ENCODE measurements at places on chromosomes 5 and 9. TPM values are rescaled to one million over a fixed set of nuclear protein-coding genes. Genes with fewer than 3 reads are reported as not detected.
A peak's percentile ranks its signal among the peaks of the same experiment; 100 is the strongest.

MLLT3 gene
- total RNA-seq: 23.1 TPM

SV2C gene
- 1.2 TPM for total RNA-seq

STX17 gene
- 110 TPM for total RNA-seq

SPATA31C1 gene
- 1.2 TPM for total RNA-seq

F2RL2 gene
- total RNA-seq: 0.96 TPM

C9orf50 gene
- total RNA-seq: 1.2 TPM

HTR4 gene
- total RNA-seq: 1.7 TPM

FAM78A gene
- total RNA-seq: 8.9 TPM

GRCh38 chr5:57117596-57117995 lies 56.3 kb upstream of the GPBP1 start:
- DNase-seq: no peak

DNA sequence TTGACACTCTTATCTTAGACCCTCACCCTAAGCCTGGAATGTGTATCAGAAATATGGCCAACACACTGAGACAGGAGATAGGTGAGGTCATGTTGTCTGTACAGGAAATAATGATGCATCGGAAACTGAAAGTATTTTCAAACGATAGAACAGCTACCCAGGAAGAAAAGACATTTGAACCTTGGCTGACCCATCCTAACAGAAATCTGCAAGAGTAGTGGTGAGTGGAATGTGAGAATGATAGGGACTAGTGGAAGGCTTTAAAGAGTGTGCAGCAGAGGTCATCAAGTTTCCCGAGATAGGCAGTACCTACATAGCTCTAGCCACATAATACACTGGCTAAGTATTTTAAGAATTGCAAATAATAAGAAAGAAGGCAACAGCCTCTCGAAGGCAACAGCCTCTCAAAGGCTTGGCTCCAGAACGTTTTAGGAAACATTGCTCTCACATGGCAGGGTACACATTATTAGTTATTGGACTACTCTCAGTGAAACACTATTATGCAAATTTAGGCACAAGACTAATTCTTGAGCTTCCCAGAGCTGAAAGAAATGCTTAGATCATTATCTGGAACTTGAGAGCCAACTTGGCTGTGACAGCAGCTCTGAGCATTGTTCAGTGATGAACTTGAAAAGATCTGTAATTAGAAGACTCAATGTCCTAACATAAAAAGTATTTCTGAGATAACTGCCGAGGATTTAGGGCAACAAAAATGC lies 133.1 kb upstream of the FBXL7 start:
- peak; percentile 79 for DNase-seq

DNA sequence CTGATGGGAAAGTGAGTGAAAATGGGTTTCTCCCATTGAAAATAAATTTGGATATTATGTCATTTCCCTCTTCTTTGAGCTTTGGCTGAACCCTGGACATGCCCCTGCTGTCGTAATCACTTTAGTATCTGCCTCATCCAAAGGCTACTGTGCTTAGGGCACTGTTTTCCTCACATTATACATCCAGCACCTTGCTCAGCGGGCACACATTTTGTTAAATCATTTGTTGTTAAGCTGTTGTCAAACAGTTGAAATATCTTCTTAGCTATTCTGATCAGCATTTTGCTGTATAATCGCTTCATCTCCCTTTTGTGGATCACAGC lies 352.7 kb upstream of the CD180 start:
- no peak for DNase-seq

- no peak for DNase-seq
Observed at GRCh38 chr9:120480707-120481106, 99.3 kb downstream of the CDK5RAP2 start.

- DNase-seq: peak; percentile 66
Observed at GRCh38 chr9:18075253-18075952, 398.6 kb upstream of the ADAMTSL1 start.

- DNase-seq: no peak
Observed at GRCh38 chr9:98230304-98230703, 25.1 kb downstream of the TBC1D2 start.

- DNase-seq: no peak
Observed at GRCh38 chr9:130624154-130624553, 40.2 kb upstream of the PRDM12 start.

DNA sequence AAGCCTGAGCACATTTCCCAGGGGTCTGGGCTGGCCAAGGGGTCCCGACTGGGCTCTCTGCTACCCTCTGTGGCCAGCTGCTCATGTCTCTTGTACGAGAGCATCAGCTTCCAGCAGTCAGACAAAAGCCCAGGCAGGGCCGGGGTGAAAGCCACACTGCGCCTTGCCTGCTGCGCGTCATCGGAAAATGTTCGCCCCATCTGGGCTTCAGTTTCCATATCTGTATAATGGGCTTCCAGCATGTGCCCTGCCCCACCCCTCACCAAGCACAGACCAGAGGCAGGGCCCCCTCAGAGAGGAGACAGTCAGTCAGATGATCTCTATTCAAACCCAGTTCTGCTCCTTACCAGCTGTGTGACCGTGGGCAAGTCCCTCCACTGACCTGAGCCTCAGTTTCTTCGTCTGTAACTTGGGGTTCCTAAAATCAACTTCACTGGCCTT lies 8.0 kb upstream of the GRHPR start:
- no peak for DNase-seq

- DNase-seq: no peak
Observed at GRCh38 chr5:63323926-63324325, 638.3 kb downstream of the HTR1A start.

- no peak for DNase-seq
Observed at GRCh38 chr5:137612576-137612975, 113.5 kb upstream of the SPOCK1 start.

DNA sequence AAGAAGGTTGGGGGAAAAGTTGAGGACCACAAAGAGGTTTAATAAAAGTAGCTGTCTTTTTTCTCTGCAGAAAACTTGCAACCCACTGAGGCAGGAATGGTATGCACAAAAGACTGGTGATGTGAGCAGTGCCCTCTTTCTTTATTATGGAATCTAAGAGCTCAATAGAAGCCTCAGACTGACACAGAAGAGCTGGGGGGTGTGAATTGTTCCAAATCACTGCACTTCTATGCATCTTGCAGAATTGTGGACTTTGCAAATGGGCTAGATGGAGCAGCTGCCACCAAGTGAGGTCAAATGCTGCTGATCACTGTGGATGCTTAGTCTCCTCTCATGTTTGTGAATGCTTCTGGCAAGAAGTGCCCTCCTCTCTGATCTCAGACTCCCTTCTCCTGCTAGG lies 227.1 kb downstream of the ZSWIM6 start:
- DNase-seq: no peak

GRCh38 chr5:82225525-82226172 lies 52.5 kb downstream of the RPS23 start:
- DNase-seq: peak; percentile 70

DNA sequence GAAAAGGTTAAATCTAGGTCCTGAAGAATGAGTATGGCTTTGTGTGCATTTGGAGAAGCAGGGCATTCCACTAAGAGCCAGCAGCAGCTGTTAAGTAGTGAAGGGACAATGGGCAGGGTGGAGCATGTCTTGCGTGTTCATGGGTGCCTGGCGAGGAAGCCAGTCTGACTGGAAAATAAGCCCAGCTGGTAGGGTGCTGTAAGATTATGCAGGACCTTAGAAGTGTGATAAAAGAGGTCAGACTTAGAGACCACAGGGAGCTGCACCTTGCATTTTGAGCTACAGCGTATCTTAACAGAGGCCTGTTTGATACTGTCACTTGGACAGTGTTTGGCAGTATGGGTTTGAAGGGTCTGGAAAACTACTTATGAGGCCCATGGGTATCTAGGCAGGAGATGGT lies 131.7 kb upstream of the ELL2 start:
- no peak for DNase-seq

- DNase-seq: peak; percentile 47
Observed at GRCh38 chr5:132364319-132364718, 5.2 kb upstream of the SLC22A5 start.

- no peak for DNase-seq
Observed at GRCh38 chr5:14721990-14722656, 57.6 kb downstream of the OTULIN start.

DNA sequence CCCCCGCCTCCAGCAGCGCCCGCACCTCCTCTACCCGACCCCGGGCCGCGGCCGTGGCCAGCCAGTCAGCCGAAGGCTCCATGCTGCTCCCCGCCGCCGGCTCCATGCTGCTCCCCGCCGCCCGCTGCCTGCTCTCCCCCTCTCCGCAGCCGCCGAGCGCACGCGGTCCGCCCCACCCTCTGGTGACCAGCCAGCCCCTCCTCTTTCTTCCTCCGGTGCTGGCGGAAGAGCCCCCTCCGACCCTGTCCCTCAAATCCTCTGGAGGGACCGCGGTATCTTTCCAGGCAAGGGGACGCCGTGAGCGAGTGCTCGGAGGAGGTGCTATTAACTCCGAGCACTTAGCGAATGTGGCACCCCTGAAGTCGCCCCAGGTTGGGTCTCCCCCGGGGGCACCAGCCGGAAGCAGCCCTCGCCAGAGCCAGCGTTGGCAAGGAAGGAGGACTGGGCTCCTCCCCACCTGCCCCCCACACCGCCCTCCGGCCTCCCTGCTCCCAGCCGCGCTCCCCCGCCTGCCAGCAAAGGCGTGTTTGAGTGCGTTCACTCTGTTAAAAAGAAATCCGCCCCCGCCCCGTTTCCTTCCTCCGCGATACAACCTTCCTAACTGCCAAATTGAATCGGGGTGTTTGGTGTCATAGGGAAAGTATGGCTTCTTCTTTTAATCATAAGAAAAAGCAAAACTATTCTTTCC lies 19.3 kb downstream of the CDKN2A start:
- no peak for DNase-seq

GRCh38 chr5:17400724-17401469 lies 97.1 kb upstream of the TAF11L2 start:
- DNase-seq: no peak

DNA sequence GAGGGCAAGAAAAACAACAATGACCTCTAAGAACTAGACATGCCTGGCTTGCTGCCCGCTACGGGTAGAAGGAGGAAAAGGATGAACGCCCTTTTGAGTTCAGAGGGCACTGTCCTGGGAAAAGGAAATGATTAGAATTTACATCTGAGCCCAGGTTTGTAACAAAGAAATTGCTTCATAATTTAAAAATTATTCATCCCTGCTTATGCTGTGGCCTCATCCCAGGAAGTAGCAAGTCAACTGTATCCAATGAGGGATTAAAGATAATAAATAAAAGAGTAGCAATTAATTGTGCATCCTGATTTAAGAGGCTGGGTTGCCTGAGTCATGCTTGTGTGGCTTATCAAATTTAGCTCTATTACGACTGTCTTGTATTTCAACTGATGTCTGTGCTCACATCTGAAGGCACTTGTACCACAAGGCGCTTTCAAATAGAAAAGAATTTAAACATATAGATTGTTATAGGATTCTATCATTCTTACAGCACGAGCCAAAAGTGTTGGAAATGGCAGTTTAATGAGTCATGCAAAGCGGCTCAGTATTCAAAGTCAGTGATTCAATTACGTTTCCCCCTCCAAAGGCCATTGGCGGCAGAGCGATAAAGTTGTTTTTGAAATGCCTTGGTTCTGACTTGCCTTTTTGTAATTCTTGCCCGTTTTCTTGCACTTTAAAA lies 40.0 kb upstream of the DMRT1 start:
- peak; percentile 15 for DNase-seq

DNA sequence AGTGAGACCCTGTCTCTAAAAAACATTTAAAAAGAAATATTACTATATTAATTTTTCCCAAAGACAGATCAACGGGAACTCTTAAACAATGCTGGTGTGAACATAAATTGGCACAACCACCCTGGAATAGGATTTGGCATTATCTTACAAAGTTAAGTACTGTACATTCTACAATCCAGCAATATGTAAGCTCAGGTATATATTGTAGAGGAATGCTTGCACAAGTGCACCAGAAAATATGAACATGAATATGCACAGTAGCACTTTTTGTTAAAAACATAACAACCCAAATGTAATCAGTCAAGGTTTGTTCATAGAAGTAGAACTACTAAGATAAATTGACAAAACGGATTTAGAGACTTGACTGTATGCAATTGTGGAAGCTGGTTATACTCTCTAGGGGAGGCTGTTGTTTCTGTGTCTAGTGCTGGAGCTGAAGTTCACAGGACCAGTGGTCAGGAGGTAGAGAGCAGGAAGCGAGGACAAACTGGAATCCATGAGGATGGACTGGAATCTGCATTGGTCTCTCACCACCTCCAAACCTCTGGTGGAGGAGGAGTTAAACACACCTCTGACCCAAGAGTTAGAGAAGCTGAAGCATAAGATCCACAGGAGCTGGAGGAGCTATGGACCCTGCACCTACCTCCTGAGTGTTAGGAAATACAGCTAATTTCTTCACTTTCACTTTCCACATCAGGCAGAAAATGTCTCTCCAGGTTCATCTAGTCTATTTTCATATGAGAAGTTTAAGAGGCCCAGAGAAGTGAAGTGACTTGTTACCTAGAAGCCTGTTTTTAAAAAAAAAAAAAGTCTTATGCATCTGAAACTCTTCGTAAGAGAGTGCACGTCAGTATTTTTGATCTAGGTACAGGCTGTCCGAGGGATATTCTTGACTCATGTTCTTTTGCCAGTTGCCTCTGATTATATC lies 20.3 kb upstream of the RIC1 start:
- no peak for DNase-seq

DNA sequence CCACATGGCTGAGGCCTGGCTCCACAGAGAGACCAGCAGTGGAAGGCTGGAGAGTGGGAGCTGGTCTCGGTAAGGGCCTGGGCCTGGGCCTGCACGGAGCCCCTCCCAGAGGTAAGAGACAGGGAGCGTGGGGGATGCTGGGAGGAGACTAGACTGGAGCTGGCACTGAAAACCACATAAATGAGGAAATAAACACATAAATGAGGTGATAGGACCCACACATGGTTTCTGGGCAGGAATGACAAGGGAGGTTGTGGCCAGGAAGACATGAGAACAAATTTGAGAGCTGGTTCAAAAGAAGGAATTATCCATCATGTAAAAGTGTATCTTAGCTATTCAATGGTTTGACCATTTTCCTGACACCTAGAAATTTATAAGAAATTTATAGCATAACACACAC lies 451.7 kb upstream of the DAP start:
- DNase-seq: no peak

DNA sequence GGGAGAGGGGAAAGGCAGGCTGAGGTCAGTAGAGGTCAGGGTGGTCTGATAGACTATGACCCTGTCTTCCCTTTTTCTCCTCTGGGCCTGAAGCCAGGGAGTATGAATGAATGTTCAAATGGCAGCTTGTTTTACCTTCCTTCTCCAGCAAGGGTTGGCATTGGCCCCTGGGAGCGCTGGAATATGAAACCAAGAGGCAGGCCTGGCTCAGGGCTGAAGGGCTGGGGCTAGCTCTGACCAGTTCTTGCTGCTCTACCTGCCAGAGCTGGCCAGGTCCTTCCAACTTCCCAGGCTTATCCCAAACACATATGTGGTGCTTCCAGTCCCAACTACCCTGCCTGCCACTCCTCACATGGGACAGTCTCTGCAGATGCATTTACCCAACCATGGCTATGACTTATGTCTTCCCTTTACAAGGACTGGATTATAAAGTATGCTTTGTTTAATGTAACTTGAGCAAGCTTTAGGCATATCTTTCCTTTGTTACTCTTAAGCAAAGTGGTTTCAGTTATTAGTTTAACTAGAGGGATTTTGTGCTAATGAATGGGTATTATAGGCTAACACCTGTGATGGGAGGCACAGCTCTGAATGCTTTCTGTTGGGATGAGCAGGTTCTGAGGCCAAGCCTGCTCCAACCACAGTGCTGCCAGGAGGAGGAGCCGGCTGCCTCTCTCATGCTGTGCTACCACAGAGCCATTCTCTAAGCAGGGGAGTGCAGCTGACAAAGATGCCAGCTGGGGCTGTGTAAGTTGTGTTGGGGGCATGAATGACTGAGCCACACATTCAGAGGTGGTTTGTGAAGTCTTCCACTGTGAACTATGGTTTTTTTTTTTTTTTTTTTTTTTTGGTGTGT lies 6.1 kb downstream of the CCNI2 start:
- DNase-seq: no peak

- DNase-seq: no peak
Observed at GRCh38 chr9:32906213-32906612, 95.2 kb downstream of the APTX start.

All from umbilical cord (tissue), 2 donors.